Upper lobe of right lung (tissue), 1 donor: ENCODE measurements at places on chromosomes 3 and 15.

- H3K36me3 ChIP-seq: no peaks in the 10 kb centered on the region
- H3K4me3 ChIP-seq: no peak overlapping the region
- no peak overlapping the region for H3K27ac ChIP-seq
These were observed 234.7 kb upstream of the LYSMD4 start for GRCh38 chr15:99967841-99968371.

GRCh38 chr15:61449186-61449702, 220.1 kb upstream of the RORA start:
- H3K4me1 ChIP-seq: no peaks in the 10 kb centered on the region
- H3K27me3 ChIP-seq: no peaks in the 10 kb centered on the region
- no peak for DNase-seq

DNA sequence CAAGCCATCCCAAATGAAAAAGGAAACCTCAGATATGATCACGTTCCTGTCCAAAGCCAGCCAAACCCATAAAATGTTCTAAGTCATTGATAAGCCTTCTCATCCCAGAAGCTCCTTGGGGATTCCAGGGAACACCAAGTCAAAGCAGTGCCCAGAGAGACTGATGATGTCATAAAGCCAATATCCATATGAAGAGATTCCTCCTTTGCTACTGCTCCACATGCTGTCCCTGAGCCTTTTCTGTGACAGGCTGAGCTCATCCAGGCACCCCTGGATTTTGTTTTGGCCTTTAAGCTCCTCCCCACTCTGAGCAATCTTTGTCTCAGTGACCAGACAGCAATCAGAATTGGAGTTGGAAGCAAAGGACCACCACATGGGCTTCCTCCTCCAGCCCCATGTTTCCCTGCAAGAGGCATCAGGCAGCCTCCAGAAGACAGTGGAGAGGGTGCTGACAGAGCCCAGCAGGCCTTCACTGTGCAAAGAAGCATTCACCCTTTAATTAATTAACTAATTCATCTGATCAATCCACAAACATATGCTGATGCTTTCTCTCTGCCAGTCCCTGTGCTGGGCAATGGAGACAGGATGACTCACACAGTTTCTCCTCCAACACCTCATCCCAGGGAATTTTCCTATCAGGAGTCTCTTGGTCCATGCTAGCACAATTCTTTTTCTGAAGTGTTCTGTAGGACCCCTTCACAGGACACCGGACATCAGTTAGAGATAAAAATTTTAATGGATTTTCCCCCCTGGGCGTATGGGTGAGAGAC, 25.0 kb downstream of the MEX3B start:
- no peak overlapping the region for H3K27ac ChIP-seq
- no peaks in the 10 kb centered on the region for H3K4me1 ChIP-seq
- H3K4me3 ChIP-seq: no peak overlapping the region
- no peak for DNase-seq

GRCh38 chr3:23496165-23496564, 293.0 kb downstream of the UBE2E2 start:
- no peak for DNase-seq
- H3K27me3 ChIP-seq: no peaks in the 10 kb centered on the region
- H3K4me1 ChIP-seq: no peaks in the 10 kb centered on the region

GRCh38 chr3:163684651-163685050, 1393.6 kb downstream of the SI start:
- H3K4me3 ChIP-seq: no peak overlapping the region
- DNase-seq: no peak
- H3K27ac ChIP-seq: no peak overlapping the region
- H3K27me3 ChIP-seq: no peaks in the 10 kb centered on the region
- H3K4me1 ChIP-seq: no peaks in the 10 kb centered on the region

- peak overlapping the region; percentile 98 for H3K4me3 ChIP-seq
- no peaks in the 10 kb centered on the region for H3K36me3 ChIP-seq
These were observed 483 bp downstream of the VPS13C start for GRCh38 chr15:62059816-62060112.

DNA sequence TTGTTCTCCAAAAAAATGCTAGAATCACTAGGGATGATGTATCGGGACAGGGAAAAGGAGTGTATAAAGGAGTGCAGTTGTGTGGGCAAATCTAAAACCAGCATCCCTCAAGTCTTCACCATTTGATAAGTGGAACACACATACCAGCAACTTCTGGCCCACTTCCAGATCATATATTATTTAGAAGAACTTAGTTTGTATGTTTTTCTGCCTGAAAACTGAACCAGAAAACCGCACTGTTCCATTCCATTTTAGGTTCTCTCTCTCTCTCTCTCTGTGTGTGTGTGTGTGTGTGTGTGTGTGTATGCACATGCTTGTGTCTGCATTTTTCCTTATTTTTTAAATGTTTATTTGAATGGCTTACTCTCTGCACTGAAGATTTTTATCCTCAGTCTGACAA, 93.5 kb downstream of the SERPINI1 start:
- H3K36me3 ChIP-seq: no peaks in the 10 kb centered on the region
- H3K27me3 ChIP-seq: no peaks in the 10 kb centered on the region
- no peak overlapping the region for H3K27ac ChIP-seq

GRCh38 chr15:22903961-22904534, 65.6 kb downstream of the NIPA2 start:
- H3K27ac ChIP-seq: no peak overlapping the region
- H3K36me3 ChIP-seq: peaks cover 88% of the 10 kb centered on the region
- DNase-seq: no peak
- no peaks in the 10 kb centered on the region for H3K4me1 ChIP-seq
- H3K4me3 ChIP-seq: no peak overlapping the region

DNA sequence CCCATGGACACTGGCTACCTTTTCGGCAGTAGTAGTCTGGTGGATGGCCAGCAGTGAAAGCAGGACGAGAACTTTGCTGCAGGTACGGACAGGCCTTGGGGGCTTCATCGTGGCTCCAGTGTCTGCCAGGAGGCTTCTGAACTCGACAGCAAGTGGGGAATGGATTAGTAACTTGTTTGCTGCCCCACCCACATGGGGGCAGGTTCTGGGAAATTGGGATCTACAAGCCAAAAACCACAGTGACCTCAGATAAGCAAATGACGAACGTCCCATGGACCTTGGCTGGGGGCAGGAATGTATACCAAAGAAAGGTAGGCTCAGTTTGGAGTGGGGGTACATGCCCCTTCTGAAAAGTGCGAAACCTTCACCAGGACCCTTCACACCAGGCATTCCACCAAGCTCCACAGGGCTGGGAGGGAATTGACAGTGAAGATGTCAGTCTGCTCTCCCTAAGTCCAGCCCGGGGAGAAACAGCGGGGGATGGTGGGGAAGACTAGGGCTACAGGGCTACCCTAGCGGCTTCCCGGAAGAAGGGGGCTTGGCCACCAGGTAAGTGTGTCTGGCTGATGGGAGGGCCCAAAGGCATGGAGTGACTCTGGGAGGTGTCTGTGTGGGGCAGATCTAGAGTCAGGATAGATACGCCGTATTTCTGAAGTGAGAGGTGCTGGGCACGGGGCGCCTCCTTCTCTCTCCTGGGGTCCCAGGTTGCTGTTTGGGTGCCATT, at the start of gene ITIH4:
TSS of gene ITIH4 (minus strand) at position 138 of the 724 bp plus-strand sequence. CDS start at position 108, 30 bp downstream.
- H3K4me3 ChIP-seq: no peak within 1 kb of the TSS
- no peak for DNase-seq
- H3K36me3 ChIP-seq: no peaks in the 10 kb centered on the region
- H3K27ac ChIP-seq: peak within 1 kb of the TSS; percentile 14
- peaks cover 4% of the 10 kb centered on the region for H3K4me1 ChIP-seq
- no peaks in the 10 kb centered on the region for H3K27me3 ChIP-seq

DNA sequence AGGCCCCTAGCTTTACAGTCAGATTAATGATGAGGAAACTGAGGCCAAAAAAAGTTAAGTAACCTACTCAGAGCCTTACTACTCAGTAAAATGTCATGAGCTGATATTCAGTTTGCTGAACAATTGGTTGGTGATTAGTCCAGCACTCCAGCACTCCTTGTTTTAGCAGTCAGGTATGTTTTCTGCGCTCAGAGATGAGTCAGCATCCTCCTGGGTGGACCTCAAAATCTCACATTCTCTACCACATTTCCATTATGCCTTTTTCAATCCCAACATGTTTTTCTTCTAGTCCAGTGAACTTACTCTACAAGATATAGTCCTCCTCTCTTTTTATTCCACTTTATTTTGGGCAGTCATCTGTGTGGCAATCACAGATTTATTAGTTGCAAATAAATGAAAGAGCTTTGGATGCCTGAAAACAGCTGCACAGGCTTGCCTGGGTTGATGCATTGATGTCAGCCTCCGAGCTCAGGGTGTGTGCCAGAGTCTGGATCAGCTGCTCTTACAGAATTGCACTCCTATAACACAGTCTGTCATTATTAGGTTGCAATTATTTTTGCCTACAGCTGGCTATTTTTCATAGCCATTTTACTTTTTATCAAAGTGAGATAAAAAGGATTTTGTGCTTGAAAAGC, 133.2 kb downstream of the ARPP21 start:
- H3K36me3 ChIP-seq: no peaks in the 10 kb centered on the region
- H3K4me1 ChIP-seq: no peaks in the 10 kb centered on the region
- H3K27me3 ChIP-seq: no peaks in the 10 kb centered on the region
- H3K27ac ChIP-seq: no peak overlapping the region
- no peak overlapping the region for H3K4me3 ChIP-seq

DNA sequence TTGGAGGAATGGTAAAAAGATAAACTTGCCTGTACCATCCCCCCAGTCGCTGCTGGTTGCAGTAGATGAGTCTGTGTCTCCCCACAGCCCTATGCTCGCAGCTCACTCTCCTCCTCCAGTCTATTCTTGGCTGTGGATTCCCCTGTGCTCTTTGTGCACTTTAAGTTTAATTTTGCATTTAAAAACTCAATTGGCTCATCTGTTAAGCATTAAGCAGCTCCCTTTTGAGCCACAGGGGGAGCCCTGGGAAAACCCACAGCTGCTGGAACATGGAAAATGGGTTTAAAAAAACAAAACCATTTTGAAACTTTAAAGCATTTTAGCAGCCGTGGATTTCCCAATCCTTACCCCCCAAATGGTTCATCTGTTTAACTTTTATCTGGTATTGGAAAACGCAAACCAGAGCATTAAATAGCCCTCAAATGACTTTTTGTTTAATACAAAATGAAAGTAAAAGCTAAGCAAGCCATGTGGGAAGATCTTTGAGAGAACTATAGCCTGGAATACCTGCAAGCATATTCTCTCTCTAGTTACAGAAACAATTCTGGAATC, 536.9 kb downstream of the ZIC1 start:
- no peak overlapping the region for H3K27ac ChIP-seq
- DNase-seq: no peak
- H3K27me3 ChIP-seq: no peaks in the 10 kb centered on the region

- H3K4me3 ChIP-seq: no peak overlapping the region
- DNase-seq: no peak
- no peaks in the 10 kb centered on the region for H3K4me1 ChIP-seq
- no peaks in the 10 kb centered on the region for H3K36me3 ChIP-seq
These were observed 63.5 kb upstream of the C2CD4B start for GRCh38 chr15:62228604-62229003.

DNA sequence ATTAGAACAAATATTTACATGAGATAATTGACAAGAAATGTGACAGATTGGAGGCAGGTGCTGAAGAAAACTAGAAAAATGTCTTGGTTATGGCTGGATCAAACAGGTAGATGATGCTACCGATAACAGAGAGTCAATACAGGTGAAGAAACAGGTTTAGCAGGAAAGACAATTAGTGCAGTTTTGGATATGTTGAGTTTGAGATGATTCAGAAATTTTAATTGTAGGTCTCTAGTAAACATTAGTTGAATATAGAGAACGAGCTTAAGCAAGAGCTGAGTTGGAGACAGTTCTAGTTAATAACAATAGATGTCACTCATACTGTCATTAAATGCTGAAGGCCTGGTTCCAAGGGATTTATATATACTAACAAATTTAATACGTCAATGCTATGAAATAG, 524.4 kb downstream of the NSUN3 start:
- H3K27me3 ChIP-seq: no peaks in the 10 kb centered on the region
- no peaks in the 10 kb centered on the region for H3K4me1 ChIP-seq
- DNase-seq: no peak
- no peak overlapping the region for H3K27ac ChIP-seq
- no peak overlapping the region for H3K4me3 ChIP-seq
- H3K36me3 ChIP-seq: no peaks in the 10 kb centered on the region

- no peaks in the 10 kb centered on the region for H3K36me3 ChIP-seq
- DNase-seq: no peak
- H3K27me3 ChIP-seq: no peaks in the 10 kb centered on the region
- no peak overlapping the region for H3K4me3 ChIP-seq
- no peak overlapping the region for H3K27ac ChIP-seq
- no peaks in the 10 kb centered on the region for H3K4me1 ChIP-seq
These were observed 51.0 kb downstream of the CACNA2D3 start for GRCh38 chr3:54173371-54173770.

- DNase-seq: no peak
- no peak overlapping the region for H3K27ac ChIP-seq
- H3K4me1 ChIP-seq: no peaks in the 10 kb centered on the region
- H3K4me3 ChIP-seq: no peak overlapping the region
- H3K27me3 ChIP-seq: peaks cover 13% of the 10 kb centered on the region
These were observed 7.2 kb upstream of the CFAP161 start for GRCh38 chr15:81126892-81127291.

- peaks cover 6% of the 10 kb centered on the region for H3K4me1 ChIP-seq
- DNase-seq: no peak
- no peak overlapping the region for H3K27ac ChIP-seq
- H3K36me3 ChIP-seq: no peaks in the 10 kb centered on the region
These were observed 252.7 kb downstream of the TJP1 start for GRCh38 chr15:29569533-29570092.

DNA sequence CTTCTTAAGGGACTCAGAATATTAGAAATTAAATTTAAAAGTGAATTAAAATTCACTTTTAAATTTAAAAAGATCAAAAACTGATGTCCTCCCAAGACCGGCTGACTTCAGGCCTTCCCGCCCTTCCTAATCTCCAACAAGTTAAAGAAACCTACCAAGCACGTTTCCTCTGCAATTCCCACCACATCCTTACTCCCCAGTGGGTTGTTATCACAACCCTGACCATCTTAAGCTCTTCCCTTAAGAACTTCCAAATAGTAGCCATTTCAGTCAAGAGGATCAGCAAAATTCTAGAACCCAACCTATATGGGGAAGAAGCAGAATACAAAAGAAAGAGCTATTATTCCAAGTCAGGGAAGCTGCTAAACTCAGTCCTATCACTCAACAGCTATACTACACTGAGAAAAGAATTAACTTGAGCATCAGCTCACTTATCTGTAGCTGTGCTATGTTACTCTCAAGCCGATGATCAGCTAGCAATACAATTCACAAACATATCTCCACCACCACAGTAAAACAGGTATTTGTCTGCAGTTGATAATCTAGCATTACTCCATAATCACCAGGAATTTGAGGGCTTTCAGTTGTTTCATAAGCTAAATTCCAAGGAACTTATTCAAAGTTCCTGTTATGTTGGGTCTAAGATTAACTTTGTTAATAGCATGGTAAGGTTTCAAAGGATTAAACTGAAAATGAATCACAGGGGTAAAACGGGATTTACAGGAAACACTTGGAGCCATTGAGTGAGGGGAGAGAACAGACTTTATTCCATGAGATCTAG, 14.3 kb downstream of the ABCC5 start:
- H3K36me3 ChIP-seq: no peaks in the 10 kb centered on the region
- DNase-seq: no peak
- H3K27me3 ChIP-seq: no peaks in the 10 kb centered on the region
- H3K4me1 ChIP-seq: peaks cover 12% of the 10 kb centered on the region
- H3K27ac ChIP-seq: no peak overlapping the region
